Transverse colon (tissue), 4 donors: ENCODE measurements at places on chromosomes 6 and 20. TPM values are rescaled to one million over a fixed set of nuclear protein-coding genes. Genes with fewer than 3 reads are reported as not detected.

SSTR4 gene
- total RNA-seq = not detected

- DNase-seq = no peak
Measured at GRCh38 chr6:14383393-14384174, 266.0 kb downstream of the CD83 start.

- DNase-seq = no peak
Measured at GRCh38 chr6:63743691-63744090, 108.1 kb downstream of the PHF3 start.

GRCh38 chr6:155245831-155246230 lies 18.0 kb upstream of the CLDN20 start:
- no peak for DNase-seq

PAX1 gene
- not detected for total RNA-seq

DNA sequence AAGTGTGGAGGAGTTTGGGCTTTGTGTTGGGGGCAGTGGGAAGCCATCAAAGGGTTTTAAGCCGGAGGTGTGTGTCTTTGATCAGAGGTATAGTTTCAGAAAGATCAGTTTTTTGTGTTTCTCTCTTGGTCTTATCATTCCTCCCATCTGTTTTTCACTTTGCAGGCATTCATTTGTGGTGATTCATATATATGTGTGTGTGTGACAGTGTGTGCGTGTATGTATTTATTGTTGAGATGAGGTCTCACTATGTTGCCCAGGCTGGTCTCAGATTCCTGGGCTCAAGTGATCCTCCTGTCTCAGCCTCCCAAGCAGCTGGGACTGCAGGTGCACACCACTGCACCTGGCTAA lies 11.1 kb upstream of the SERINC3 start:
- DNase-seq = no peak
